Mesenteric fat pad (tissue), 1 donor: ENCODE measurements at places on chromosomes 1 and 21. TPM values are rescaled to one million over a fixed set of nuclear protein-coding genes. Genes with fewer than 3 reads are reported as not detected.

GRCh38 chr1:168556647-168557046, 12.8 kb upstream of the XCL2 start:
- DNase-seq: no peak

Gene C4BPA
- not detected for total RNA-seq

Gene TTC39A
- 0.45 TPM for total RNA-seq

Gene KIF14
- total RNA-seq: 0.03 TPM

Gene PDC
- total RNA-seq: not detected

Gene OR10J4
- total RNA-seq: not detected
